Pancreas (tissue), 10 donors: ENCODE measurements at places on chromosomes 7 and 10.

DNA sequence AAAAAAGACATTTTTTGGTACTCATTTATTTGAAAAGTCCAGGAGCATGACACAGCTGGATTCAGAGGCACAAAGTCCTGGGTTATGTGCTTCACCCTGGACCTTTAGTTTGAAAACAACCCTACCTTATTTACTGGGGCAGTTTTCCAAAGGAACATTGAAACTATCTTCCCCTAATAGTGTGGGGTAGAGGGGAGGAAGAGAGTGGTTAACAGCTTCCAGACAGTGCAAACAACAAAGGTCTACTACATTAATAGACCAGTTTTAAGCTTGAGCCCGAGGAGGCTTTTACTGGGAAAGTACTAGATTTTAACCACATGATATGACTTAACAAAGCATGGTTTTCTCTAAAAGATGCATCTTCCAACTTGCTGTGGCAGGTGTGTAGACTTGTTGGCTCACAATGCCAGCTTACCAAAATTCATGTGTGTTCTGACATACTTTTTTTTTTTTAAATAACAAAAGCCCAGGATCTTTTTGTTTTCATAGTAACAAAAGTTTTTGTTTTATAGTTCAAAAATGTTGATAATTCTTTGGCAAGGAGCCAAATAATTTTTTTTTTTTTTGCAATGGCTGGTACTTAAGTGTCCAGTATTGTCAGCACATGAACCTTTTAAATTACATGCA lies 1.8 kb downstream of the GSTO1 start:
- H3K36me3 ChIP-seq: no peaks in the 10 kb centered on the region
- H3K27ac ChIP-seq: no peak overlapping the region
- no peak overlapping the region for H3K4me3 ChIP-seq

GRCh38 chr10:98748298-98748697 lies 301.6 kb upstream of the HPS1 start:
- DNase-seq: no peak
- no peaks in the 10 kb centered on the region for H3K4me1 ChIP-seq
- no peak overlapping the region for H3K27ac ChIP-seq
- H3K4me3 ChIP-seq: no peak overlapping the region
- no peaks in the 10 kb centered on the region for H3K36me3 ChIP-seq
- no peaks in the 10 kb centered on the region for H3K27me3 ChIP-seq

GRCh38 chr7:4861673-4862072 lies at the start of gene PAPOLB:
PAPOLB (minus strand) TSS chr7:4862030; CDS start chr7:4861810, 220 bp downstream.
- no peaks in the 10 kb centered on the region for H3K27me3 ChIP-seq
- H3K36me3 ChIP-seq: no peaks in the 10 kb centered on the region
- no peak within 1 kb of the TSS for H3K27ac ChIP-seq

DNA sequence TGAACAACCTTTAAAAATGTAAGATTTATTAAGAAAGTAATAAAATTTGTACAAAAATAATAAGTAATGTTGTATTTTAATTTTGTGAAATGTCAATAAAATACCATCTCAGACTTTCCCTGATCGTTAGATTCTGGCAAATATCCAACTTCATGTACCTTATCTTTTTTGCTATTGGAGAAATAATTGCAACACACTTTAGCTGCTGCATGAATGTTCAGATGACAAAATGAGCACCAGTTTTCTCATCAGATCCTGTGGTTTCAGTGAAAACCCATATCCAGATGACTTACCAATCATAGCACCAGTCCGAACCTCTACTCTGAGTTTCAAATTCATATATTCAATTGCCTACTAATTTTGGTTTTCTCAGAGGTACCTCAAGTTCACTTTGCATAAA lies 69.9 kb downstream of the CASD1 start:
- peaks cover 4% of the 10 kb centered on the region for H3K4me1 ChIP-seq
- no peaks in the 10 kb centered on the region for H3K36me3 ChIP-seq
- no peak overlapping the region for H3K4me3 ChIP-seq

DNA sequence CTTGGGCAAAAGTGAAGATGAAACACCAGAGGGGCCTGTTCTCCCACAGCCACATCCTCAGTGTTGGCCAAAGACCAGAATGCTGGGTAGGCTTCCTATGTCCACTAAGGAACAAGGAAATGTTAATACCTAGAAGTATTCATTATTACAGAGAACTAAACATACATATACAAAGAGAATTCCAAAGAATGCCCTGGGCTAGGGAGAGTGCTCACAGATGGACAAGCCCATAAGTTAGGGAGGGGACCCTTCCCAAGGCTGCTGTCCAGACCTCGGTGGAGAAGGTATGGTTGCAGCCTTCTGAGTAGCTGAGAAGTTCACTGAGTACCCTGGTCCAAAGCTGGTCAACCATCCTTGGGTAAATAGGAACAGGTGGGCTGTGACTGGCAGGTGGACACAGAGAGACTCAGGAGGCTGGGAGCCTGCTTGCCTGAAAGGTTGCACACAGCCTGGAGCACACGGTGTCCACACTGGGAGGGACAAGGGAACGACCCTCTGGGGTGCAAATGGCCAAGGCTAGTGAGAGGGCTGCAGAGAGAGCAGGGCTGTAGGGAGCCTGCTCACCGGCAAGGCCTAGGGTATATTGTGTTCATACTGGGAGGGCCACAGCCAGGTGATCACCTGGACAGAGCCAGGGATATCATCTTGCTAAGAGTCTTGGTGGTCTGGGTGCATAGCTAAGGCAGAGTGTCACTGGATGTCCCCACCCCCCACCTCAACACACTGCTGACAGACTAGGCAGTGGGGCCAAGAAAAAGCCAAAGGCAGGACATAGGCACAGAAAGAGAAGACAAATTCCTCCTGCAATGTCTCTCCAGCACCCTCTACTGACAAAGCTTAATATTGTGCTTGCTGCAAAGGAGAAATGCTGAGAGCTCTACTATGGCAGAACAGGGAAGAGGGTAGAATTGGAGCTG lies 40.3 kb downstream of the CPVL start:
- no peaks in the 10 kb centered on the region for H3K27me3 ChIP-seq
- DNase-seq: no peak
- H3K4me1 ChIP-seq: no peaks in the 10 kb centered on the region

DNA sequence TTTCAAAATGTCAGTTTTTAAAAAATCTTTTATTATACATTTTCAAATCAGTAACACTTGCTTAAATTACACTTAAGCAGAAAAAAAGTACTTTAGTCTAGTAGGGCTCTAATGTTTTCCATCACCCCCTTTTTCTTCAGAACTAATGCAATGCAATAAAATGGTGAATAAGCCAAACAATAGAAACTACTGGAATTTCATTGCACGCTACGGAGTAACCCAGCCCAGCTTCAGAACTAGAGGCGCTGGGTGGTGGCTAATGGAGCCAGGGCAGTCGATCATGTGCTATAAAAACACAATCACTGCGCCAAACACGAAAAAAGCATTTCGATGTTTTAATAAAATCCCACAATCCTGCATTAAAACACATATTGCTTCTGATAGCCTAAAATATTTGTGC lies 59.9 kb upstream of the ODAD2 start:
- H3K36me3 ChIP-seq: no peaks in the 10 kb centered on the region
- H3K27ac ChIP-seq: no peak overlapping the region
- no peaks in the 10 kb centered on the region for H3K4me1 ChIP-seq
- H3K4me3 ChIP-seq: no peak overlapping the region
- DNase-seq: no peak
- no peaks in the 10 kb centered on the region for H3K27me3 ChIP-seq
